ENCODE measurements at places on chromosomes 7 and 10. TPM values are rescaled to one million over a fixed set of nuclear protein-coding genes. Genes with fewer than 3 reads are reported as not detected.

The IGFBP3 gene
- 0.25 TPM for total RNA-seq

The ABLIM1 gene
- total RNA-seq: 148 TPM

The SPDYE1 gene
- total RNA-seq: not detected

The NUTM2D gene
- 1.1 TPM for total RNA-seq

The CYP2E1 gene
- total RNA-seq: 0.43 TPM

The CPA4 gene
- total RNA-seq: not detected

The CAV1 gene
- 0.18 TPM for total RNA-seq

DNA sequence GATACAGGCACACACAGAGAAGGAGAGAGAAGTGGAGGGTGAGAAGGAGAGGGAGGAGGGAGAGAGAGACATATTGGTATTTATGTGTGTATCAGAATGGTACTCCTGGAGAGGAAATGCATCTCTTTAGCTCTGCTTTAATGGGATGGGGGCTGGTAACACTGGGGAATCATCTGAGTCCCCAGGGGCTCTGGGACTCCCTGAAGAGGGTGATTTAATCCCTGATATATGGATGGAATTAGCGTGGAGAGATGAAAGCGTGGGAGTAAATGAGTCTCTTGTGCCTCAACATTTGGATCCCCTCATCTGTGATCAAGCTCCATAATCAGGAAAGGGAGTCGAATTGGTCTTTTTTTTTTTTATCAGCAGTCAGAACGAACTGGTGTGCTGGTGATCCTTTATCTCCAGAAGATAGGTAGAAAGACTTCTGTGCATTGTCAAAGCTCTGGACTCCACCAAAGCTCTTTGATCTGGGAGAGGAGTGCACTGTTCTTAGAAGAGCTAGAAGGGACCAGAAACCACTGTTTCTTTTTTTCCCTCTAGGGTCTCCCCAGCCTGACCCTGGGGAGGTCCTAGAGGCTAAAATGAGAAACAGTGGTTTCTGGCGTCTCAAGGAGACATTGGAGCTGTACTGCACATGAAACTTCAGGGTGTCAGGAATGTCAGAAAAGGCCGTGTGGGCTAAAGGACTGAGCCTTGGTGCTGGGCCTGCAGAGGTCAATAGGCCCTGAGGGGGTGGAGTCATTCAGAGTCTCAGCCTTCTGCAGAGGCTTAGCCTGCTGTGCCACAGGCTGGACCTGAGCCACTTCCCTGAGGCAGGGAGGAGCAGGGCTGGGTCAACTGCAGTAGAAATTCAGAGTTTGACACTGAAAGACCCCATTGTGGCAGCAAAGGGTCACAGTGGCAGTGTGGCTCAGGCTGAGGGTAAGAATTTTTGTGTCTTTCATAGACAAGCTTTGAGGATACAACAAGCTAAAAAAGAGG, 234.4 kb upstream of the SLC26A5 start:
- DNase-seq: no peak

- DNase-seq: no peak
Measured at GRCh38 chr10:515674-516073, 173.8 kb downstream of the DIP2C start.

DNA sequence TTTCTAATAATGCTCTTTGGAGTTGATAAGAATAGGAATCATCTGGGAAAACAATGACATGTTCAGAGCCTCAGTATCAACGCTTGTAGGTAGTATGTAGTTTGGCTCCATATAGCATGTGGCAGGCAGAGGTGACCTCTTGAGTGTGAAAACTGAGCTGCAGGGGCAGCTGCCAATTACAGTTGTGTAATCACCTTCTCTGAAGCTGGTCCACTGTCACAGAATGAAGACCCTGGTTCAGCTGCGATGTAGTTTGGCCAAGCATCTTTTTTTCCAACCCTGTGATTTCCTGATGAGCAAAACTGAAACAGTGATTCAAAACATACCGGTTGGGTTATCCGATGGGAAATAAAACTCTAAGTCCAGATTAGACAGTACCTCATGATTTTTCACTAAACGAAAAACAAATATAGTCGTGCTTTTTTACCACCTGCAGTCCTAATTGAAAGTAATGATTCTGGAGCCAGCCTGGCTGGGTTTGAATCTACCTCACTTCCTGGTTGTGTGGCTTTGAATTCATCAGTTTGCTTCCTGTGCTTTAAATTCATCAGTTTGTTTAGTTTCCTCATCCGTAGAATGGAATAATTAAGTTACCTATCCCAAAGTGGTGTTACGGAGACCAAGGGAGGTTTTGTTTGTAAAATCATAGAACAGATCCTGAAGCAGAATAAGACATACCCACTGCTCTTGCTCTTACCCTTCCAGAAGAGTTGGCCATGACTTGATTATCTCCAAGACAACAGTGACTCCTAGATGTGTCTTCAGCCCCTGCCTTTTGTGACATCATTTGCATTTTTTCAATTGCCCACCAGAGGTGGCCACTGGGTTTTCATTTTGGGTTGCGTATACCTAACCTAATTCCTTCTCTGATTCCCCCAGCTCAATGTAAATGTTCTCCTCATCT, 87.4 kb downstream of the CELF2 start:
- peak; percentile 36 for DNase-seq

- peak; percentile 58 for DNase-seq
Measured at GRCh38 chr7:155685070-155685790, 40.8 kb downstream of the RBM33 start.

DNA sequence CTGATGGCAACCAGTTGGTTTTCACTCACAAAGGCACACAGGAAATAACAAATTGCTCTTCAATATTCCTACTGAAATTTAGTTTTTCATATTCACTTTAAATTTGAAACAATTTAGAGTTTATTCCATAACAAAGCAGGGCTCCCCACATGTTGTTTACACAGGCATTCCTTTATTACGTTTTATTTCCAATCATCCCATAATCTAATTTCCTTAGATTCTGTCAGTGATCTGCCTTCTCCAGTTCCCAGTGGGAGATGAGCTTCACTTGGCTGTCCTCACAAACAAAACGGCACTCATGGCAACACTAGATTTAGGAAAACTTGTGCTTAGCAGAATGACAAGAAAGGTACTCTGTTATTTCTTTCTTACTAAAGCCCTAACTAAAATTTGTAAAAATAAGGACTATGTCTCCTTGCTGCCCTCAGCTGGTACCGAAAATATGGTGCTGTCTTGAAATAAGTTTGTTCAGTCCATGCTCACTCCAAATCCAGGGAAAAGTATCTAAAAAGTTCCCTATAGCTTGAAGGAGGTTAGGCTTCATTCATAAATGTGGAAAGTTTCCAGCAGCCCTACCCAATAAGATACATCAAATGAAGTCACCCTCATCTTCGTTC, 23.0 kb downstream of the PHYH start:
- no peak for DNase-seq

- no peak for DNase-seq
Measured at GRCh38 chr7:96578606-96579005, 131.0 kb downstream of the SEM1 start.

DNA sequence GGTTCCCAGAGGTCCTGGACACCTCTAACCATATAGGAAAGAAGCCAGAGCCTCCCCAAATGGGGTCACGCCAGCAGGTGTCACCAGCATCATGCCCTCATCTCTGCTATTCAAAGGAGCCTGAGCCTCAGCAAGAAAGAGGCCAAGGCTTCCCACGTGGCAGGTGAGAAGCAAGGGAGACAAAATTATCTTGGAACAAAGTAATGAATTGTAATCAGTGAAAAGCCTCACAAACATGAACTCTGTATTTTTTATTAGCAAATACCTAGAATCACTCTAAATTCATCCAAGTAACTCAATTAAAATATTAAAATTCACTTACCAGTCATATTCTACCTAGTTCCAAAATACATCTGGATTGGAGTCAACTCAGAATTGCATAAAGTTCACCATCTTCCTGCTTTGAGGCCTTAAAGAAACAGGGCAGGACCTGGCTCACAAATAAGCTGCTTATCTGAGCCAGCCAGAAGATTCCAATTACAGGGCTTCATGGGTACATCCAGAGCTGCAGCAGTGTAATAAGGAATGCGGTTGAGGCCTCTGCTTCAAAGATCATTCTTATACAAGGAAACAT, 68.7 kb downstream of the SGMS1 start:
- DNase-seq: no peak

DNA sequence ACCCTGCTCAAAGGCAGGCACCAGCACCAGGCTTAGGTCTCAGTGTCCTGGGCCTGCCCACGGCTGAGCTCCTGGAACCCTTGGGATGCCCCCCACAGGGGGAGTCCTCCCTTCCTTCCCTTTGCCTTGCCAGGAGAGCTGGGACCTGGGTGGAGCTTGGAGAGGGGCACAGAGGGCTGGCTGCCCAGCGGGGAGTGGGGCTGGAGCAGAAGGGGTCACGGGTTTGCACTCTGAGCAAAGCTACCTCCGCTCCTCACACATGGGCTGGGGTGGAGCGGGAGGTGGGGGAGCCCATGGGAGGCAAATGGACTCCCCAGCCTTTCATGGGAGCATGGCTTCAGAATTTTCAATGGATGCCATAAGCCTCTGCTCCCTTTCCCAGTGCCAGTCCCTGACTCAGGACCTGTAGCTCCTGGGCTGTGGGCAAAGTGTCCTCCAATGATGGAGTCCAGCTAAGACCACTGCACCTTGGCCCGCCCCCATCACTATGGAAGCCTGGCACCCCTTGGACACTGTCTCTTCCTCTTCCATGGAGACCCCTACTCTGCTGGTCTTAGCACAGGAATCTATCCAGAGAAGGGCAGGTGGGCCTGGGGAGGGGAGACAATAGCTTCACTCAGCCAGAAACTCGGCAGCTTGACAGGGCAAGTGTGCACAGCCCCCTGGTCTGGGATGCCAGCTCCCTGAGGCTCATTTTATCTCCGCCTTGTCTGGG, 39.9 kb downstream of the LDB3 start:
- no peak for DNase-seq

- DNase-seq: no peak
Measured at GRCh38 chr10:89646889-89647657, 2.0 kb upstream of the PANK1 start.

GRCh38 chr10:898141-898540, 33.4 kb downstream of the LARP4B start:
- no peak for DNase-seq
